Right atrium auricular region (tissue), 2 donors: ENCODE measurements at places on chromosomes 12 and 14.
A peak's percentile ranks its signal among the peaks of the same experiment; 100 is the strongest.

- peak; percentile 69 for DNase-seq
Measured at GRCh38 chr12:85036234-85036707, at the start of the genes LRRIQ1 and TSPAN19. TSS of gene LRRIQ1 (plus strand) at chr12:85036351. CDS start at chr12:85038177, 1,826 bp downstream. TSS of gene TSPAN19 (minus strand) at chr12:85036277. CDS start at chr12:85029946, 6,331 bp downstream.

GRCh38 chr14:32254952-32255679 is 52.0 kb upstream of the RNU6-8 start:
- DNase-seq: peak; percentile 80

DNA sequence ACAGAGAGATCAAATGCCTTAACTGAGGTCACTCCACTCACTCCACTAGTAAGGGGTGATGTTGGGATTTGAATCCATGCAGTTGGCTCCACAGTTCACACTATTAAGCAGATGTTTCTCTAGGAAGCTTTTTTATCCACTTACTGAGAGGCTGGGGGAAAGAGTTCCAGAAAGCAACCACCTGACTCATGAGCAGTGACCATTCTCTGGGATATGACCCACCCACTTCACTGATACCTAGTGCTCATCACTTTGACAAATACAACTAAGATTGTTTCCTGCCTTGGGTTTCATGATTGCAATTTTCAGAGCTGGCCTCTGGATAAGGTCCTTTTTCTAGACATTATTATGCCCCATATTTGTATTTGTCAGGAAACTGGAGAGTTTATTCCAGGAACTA is 152.1 kb upstream of the PLEKHG7 start:
- no peak for DNase-seq

GRCh38 chr14:100037353-100037752 is 27.9 kb upstream of the EVL start:
- DNase-seq: no peak

GRCh38 chr12:129984106-129984505 is 80.3 kb upstream of the TMEM132D start:
- DNase-seq: no peak

DNA sequence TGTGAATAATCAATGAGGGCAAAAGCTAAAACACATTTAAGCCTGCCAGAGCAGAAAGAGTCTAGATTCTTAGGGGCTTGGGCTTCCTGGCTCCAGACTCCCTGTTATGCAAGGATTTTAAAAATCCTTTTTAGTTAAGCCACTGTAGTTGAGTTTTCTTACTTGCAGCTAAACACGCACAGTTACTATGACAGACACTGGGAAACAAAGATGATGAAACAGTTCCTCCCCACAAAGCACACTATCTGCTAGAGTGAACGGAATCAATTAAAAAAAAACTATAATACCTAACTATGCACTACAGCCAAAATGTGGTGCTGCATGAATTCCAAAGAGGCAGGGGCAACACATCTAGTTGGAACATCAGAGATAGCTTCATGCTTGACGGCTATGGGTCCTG is 28.2 kb downstream of the RPS6KA5 start:
- DNase-seq: no peak

GRCh38 chr12:39538679-39539104 is 80.9 kb downstream of the ABCD2 start:
- no peak for DNase-seq

DNA sequence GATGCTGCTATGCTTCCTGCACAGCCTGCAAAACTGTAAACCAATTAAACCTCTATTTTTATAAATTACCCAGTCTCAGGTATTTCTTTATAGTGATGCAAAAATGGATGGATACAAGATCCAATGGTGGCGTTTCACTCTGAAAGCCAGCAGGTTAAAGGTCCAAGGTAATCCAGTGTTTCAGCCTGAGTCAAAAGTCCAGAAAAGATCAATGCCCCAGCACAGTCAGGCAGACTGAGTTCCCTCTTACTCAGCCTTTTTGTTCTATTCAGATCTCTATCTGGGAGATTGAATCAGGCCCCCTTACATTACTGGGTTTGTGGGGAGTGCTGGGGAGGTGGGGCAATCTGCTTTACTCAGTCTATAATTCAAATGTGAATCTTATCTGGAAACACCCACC is 464.5 kb downstream of the GXYLT1 start:
- DNase-seq: no peak

GRCh38 chr12:9725213-9725870 is 7.6 kb downstream of the CLECL1 start:
- DNase-seq: no peak

DNA sequence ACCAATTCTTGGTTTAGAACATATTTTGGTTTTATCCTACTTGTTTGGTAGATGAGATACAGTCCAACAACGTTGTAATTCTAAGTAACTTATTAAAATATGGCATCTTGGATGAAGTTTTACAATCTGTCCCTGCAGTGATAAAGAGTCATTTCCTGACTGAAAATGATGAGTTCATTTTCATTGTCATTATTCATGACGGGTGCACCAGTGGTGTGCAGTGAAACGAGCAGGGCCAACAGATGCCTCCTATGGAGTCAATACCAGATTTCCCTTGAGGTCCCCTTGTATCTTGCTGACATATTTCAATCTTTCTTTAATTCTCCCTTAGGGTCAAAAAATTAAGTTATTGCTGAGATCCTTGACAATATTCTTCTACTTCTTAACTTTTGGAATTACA is 438.5 kb downstream of the LRIG3 start:
- no peak for DNase-seq

- no peak for DNase-seq
Measured at GRCh38 chr12:31629756-31630732, 29.4 kb upstream of the ETFBKMT start.

DNA sequence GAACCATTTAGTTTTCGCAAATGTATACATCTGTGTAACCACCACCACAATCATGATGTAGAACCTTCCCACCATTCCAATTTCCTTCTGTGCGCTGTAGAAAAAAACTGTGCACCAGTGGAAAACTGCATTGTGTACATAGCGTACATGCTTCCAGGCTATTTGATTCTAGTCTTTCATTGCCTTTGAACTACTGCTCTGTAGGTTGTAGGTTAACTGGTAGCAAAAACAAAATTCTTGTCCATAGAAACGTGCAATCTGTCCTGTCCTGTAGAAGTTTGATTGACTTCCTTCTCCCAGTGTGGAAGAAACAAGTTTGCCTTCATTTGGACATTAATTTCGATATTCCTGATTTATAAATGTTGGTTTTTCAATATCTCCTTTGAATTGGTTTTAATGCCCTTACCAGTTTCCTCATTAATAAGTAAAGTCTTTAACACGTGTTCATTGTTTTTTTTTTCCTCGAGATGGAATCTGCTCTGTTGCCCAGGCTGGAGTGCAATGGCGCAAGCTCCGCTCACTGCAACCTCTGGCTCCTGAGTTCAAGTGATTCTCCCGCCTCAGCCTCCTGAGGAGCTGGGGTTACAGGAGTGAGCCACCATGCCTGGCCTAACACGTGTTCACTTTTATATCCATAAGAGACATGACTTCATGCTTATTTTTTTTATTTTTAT is 3.6 kb upstream of the ISM2 start:
- no peak for DNase-seq

- DNase-seq: peak; percentile 73
Measured at GRCh38 chr12:13233830-13234641, 37.5 kb downstream of the EMP1 start.

- DNase-seq: no peak
Measured at GRCh38 chr14:54487771-54488170, 1.0 kb downstream of the GMFB start.

GRCh38 chr12:82186282-82186681 is 171.9 kb downstream of the CCDC59 start:
- DNase-seq: no peak

DNA sequence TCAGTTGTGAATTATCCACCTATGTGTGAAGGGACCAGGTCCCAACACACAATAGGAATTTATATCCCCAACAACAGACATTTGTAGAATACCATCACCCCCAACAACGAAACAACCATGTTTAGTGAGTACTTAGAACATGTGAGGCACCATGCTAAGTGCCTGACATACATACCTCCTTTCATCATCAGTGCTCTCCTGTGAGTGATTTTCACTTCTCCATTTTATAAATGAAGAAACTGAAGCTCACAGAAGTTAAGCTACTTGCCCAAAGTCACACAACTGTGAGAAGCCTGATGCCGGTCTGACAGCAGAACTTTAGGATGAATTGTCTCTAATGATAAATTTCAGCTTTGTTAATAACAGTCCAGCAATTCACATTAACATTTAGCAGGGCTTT is 35.4 kb downstream of the SPTB start:
- DNase-seq: no peak

DNA sequence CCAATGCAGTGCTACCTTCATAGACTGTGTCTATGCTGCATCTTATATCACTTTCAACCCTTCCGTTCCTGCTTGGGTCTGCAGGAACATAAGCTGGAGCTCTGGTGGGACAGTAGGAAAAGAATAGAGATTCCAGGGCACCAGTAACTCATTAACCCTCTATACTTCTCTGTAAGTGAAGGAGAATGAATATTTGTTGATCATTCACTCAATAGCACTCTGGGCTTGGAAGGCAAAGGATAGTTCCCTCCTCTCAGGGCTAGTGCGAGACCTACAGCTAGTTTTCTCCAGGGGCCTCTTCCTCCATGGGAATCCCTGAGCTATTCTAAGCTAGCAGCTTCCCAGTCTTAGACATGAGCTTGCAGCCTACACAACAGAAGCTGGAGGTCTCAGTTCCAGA is 84.7 kb downstream of the BMP4 start:
- DNase-seq: no peak

DNA sequence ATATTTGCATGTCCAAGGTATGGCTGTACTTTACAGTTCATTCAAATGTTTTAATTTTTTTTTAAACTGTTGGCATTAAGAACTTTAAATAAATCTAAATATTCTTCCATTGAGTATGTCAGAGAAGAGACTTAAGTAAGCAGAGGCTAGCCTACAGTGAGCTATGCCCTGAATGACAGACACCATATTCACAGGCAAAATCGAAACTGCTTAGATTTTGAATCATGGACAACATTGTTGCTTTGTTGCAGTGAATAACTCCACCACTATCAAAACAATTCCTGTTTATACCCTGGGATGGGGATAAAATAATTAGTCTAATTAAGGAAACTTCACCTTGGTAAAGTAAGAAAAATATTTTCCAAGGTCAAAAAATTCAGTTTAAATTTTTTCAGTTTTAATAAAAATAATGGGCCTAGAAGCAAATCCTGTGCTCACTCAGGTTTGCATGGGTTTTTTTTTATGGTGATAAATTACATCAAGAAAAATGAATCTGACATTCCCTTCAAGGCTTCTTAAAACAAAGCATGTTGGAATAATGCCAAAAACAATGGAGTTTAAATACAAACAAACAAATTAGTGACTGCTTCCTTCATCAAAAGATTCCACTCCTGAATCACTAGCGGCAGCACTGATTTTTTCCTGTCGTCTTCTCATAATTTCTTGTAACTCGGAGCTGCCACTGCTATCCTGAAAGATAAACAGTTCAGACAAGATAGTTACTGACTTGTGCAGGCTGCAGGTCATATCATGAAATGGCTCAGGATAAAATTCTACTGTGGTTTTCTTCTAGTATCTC is 168.2 kb downstream of the EPS8 start:
- DNase-seq: no peak

DNA sequence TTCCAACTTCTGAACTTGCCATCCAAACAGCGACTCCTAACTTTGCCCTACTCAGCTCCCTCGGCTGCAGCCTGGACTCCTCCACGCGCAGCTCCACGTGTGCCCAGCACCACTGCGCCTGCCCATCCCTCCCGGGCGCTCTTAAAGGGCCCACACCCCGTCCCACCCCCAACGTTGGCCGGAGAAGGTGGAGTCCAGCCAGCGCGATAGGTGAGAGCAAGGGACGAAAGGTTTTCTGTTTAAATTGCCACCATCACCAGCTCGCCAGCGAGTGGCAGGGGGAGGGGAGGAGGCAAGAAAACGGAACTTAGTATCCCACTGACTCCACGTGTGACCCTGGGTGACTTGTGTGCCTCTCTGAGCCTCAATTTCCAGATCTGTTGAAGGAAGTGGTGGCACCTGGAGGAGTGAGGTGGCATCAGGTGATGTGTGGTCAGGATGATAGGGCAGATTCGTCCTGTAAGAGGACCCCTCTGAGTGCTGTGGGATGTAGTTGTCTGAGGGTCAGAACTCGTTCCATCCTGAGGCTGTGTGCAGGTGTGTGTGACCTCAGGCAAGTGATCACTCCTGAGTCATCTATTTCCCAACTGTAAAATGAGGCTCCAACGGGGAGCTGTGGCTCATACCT is 59.7 kb downstream of the TRPV4 start:
- DNase-seq: no peak

DNA sequence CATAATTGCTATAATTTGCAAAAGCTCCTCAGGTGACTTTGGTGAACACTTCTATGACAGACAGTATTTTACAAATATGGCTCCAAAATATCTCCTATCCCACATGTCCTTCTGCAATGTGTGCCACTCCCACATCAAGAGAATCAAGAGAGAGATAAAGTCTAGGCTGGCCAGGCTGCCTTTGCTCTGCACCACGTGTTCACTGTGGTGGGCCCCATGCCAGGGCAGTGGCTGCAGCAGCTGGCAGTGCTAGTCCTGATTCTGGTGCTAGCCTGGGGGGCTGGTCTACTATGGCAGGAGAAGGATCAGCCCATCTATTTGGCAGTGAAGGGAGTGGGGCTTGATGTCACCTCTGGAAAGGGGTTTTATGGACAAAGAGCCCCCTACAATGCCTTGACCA is 86.3 kb downstream of the DRAM1 start:
- DNase-seq: no peak

GRCh38 chr12:27428466-27428865 is 18.1 kb upstream of the SMCO2 start:
- DNase-seq: no peak

DNA sequence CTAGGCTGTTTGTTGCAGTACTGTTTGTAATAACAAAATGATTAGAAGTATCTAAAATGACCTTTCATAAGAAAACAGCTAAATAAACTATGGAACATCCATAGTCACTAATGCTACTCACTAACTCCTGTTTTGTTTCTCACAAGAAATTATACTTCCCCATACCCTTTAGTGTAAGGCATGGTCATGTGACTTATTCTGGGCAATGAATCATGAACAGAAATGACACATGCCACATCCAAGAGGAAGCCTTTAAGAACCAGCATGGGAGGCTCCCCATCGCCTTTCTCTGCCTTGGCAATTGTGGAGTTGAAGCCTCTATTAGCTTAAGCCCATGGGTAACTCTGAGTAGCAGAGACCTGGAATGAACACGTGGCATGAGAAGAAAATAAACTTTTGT is 49.3 kb downstream of the KSR2 start:
- DNase-seq: no peak

DNA sequence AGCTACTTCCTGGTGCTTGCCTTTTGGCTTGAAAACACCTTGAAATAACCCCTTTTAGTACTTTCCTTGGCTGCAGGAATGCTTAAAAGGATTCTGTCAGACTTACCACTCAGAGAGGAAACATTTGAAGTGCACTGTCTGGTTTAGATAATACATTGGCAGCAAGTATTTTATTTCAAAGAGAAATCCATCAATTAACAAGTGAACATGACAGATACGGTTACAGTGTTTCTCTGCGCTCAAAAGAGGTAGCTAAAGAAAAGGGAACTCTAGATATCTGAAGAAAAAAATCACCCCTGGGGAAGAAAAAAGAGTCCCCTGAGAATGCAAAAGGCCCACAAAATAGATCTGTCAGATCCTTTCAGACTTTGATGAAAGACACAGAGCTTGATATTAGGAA is 421.9 kb downstream of the LRFN5 start:
- no peak for DNase-seq

GRCh38 chr12:132158677-132159554 is 14.7 kb downstream of the NOC4L start:
- DNase-seq: no peak
